Activated CD4-positive, alpha-beta T cell treated with anti-CD3 and anti-CD28 coated beads, Interleukin-2, amount 10 ng/mL, durations not matched to agents 7 days and 5 days (primary cell): ENCODE measurements at places on chromosomes 7 and 10. TPM values are rescaled to one million over a fixed set of nuclear protein-coding genes. Genes with fewer than 3 reads are reported as not detected.

DNA sequence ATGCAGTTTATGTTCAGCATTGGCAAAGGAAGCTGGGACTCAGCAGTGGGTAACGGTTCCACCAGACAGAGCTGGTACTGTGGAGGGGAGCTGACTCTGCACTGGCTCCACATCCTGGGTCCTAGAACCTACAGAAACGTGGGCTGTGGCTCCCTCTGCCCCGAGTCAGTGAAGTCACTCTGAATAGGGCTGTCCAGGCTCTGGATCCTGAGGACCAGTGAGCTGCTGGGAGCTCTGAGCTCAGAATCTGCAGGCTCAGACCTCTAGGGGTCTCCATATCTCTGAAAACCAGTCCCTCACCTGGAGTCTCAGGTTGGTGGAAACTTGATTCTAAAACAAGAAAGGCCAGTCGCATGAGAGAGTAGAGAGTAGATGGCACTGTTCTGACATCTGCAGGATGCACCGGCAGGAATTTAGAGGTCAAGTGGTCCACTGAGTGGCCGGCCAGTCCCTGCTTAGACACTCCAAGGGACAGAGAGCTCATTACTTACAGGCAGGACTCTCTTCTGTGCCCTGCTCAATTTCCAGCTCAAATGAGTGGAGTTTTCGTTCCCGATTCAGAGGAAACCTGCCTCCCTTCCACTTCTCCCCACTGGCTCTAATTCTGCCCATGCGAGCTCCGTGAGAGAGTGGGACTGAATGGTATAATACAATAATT is 18.6 kb downstream of the NPFFR1 start:
- no peak for DNase-seq

DNA sequence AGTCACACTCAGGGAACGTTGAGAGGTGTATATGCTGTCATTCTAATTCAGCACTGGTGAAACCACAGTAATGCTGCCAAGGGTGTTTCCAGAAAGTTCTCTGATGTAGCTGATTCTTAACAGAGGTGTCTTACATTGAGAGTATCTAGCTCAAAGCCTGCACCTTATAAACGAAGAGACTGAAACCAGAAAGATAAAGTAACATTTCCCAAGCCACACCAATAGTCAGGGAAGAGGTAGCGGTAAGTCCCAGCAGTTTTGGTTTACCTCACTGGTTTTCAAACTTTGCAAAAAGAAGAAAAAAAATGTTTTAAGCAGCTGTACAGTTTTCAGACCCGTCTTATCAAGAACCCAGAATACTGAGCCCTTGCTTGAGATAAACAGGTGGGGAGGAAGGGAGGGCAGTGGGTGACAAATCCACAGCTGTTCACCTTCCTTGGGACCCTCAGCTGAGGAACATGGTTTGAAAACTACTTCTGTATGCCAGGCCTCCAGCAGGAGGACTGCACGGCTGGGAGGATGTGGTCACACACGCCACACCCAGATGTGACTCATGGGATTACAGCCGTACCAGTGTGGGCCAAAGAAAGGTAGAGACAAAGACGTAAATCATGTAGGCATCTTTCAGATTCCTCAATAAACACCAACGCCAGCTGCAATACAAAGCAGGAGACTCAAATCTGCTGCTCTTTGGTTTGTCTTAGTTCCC is 63.9 kb upstream of the GSDME start:
- peak; percentile 86 for DNase-seq

- DNase-seq = no peak
Observed at GRCh38 chr7:92750946-92751345, 85.4 kb downstream of the CDK6 start.

DNA sequence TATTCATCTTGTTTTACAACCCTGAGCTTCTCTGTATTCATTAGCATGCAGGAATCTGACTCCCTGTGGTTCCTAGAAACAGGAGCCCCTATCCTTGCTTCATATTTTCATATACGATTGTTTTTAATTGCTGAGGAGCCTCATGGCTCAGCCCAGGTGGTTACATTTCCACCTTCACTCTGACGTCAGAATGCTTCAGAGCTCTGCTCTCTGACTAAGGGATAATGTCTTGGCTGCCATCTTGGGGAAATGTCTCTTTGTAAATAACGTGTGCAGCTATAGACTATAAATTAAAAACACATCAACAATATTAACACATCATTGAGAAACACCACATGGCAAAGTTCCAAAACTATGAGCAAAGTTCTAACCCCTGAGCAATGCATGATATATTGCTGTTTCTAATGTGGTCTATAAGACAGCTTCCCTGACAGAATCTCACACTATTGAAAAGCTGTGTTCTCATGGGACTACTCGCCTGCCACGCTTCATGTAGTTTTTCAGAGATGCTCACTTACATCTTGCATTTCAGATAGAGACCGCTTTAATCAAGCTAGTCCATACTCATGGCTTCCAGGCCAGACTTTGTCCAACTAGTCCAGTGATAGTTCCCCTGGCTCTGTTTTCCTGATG is 227.0 kb downstream of the SORCS3 start:
- no peak for DNase-seq

GRCh38 chr10:86644152-86644793 is 10.1 kb upstream of the OPN4 start:
- no peak for DNase-seq

- no peak for DNase-seq
Observed at GRCh38 chr7:112097524-112097923, 108.7 kb downstream of the DOCK4 start.

DNA sequence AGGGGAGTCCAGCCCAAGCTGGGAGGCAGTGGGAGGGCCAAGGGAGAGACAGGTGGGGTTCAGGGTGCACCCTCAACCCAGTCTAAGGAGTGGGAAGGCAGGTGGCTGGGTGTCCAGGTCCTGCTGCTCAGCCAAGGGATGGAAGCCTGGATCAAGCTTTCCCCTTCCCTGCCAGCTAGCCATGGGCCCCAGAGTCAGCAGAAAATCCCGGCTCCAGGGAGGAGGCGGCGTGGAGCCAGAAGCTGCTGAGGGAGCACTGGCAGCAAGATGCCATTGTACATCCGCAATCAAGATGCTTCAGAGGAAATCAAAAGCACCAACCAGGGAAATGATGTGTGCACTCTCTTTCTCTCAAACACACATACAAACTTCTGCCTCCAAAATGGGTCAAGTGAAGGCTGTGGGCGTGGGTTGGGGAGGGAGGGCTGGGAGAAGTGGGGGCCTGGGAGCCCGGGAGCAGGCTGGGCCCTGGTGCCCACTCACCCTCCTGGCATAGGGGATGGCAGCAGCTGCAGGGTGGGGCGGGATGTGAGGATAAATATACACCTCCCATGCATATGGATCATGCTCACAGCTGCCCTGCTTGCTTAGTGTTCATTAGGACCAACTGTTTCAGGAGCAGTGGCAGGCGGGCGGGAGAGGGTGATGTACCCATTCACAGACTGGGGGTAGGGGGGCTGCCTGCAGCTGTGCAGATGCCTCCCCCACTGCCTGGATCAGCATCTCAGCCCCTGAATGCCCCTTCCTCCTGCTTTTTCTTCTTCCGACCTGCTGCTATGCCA is 24.2 kb downstream of the TRIM8 start:
- no peak for DNase-seq

GRCh38 chr10:91345716-91346115 is 64.4 kb upstream of the HECTD2 start:
- DNase-seq = no peak

GRCh38 chr10:81108516-81109199 is 571.0 kb downstream of the SH2D4B start:
- DNase-seq = no peak

GRCh38 chr7:7201578-7202374 is 19.4 kb downstream of the C1GALT1 start:
- DNase-seq = peak; percentile 58

- DNase-seq = no peak
Observed at GRCh38 chr10:103724771-103725170, 130.6 kb downstream of the SH3PXD2A start.

- DNase-seq = peak; percentile 27
Observed at GRCh38 chr10:119651514-119652360, 557 bp downstream of the BAG3 start.

- no peak for DNase-seq
Observed at GRCh38 chr10:98382691-98383101, 32.3 kb downstream of the PYROXD2 start.

GRCh38 chr10:122990278-122990677 is 10.1 kb downstream of the PSTK start:
- no peak for DNase-seq

DNA sequence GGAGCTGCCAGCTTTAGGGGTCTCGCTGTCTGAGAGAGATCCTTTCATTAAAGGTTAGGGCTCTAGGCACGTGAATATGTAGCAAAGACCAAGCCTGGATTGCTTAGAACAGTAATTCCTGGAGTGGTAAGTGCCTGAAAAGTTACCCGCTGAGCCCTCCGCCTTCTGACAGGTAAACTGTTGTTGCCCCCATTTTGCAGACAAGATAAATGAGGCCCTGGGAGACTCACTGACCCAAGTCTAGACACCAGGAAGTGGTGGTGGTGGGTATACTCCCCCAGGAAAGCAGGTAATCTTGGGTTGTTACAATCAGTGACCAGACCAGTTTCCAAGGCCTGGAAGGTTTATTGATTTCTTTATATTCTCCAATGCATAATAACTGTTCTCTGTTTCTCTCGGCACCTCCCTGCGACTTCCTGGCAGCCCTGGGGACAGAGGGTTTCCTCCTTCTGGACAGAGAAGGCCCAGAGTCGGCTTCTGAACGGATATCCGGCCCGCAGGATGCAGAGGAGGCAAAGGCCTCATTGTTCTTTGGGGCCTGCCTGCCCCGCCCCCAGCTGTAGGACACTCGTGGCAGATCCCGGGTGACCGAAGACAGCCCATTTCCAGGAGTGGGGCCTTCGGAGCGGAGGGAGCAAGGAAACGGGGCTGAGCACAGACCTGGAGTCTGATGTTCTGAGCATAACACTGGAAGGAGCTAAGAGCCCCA is 1.3 kb upstream of the GRK5 start:
- DNase-seq = peak; percentile 53

DNA sequence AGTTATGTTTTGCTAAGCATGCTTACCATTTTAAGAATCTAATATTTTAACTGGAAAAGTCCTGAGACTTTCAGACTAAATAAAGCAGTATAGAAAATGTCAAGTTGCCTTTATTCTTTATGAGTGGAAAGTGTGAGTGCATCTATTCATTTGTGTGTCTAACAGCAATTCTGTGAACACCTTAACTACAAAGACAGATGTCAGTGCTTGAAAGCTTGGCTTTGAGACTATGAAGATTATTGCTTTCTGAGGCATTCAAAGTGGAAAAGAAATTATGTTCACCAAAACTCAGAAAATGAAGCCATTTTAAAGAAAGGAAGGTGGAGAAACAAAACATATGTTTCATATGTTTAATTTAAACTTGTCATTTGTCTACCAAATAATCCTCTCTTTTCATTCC is 294.5 kb upstream of the SEMA3C start:
- no peak for DNase-seq

The TFEC gene
- total RNA-seq = 0.17 TPM

The SUN3 gene
- 0.64 TPM for total RNA-seq

The TMUB1 gene
- 73.7 TPM for total RNA-seq

The CCDC71L gene
- total RNA-seq = 9.5 TPM
